ENCODE measurements at places on chromosomes 4 and X.

DNA sequence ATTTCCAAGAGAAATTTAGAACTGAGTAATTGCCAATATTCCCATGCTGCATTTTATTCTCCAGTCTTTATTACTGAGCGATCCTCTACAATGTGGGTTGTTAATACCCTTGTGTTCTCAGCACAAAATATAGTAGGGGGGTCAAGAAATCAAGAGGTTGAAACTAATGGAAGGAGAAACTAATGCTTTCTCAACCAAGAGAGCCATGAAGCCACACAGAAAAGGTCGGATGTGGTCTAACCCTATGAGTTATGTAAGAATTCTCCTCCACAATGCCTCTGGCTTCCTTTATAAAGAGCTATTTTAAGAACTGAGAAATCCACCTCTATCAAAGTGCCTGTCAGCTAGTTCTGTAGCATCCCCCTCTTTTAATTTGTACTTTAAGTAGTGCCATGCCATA is 268.5 kb downstream of the CHIC1 start:
- no peak for DNase-seq

DNA sequence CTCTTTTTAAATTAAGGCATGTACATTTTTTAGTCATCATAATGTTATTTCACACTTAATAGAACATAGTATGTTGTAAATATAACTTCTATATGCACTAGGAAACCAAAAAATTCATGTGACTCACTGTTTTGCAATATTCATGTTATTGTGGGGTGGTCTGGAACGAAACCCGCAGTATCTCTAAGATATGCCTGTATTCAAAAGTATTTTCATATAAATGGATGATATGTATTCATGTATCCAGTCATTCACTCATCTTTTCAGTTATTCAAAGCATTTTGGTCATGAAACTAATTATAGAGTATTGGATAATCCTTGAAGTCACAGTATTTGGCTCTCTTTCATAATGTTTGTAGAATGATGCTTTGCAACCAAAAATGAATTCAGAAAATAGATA is 168.1 kb downstream of the HS6ST2 start:
- DNase-seq = no peak

- DNase-seq = no peak
These were observed 112.1 kb upstream of the ARSJ start for GRCh38 chr4:114091546-114091945.

GRCh38 chr4:183256756-183257385 is 63.2 kb downstream of the CLDN22 start:
- no peak for DNase-seq

DNA sequence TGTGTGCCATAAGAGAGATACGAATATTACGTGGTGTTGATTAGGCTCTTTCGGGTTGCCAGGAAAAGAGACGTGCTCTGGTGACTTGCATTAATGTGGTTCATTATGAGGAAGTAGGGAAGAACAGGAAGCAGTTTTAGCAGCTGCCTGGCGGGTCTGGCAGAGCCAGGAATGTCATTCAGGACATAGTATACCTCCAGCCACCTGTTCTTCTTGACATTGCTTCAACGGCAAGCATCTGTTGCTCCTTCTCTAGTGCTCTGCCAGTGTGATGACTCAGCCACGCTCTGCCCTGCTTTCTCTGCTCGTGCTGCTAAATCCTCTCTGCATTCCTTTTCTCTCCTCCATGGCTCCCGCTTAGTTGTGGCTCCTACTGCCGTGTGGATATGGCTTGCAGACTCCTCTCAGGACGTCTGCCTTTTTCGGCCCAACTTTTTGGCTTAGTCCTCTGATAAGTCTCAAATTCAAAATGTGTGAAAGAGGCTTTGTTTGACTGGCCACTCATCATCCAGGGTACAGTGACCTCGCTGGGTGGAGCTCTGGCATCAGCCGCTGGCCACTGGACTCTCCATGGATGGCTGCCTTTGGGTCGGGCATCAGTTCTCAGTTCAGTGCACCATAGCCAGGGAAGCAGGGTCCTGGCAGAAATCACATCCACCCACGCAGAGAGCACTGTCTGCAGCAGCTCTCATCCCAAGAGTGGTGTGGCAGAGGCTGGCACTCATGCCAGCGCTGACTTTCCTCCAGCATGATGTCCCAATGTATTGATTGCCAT is 89.3 kb upstream of the KLF3 start:
- DNase-seq = no peak

DNA sequence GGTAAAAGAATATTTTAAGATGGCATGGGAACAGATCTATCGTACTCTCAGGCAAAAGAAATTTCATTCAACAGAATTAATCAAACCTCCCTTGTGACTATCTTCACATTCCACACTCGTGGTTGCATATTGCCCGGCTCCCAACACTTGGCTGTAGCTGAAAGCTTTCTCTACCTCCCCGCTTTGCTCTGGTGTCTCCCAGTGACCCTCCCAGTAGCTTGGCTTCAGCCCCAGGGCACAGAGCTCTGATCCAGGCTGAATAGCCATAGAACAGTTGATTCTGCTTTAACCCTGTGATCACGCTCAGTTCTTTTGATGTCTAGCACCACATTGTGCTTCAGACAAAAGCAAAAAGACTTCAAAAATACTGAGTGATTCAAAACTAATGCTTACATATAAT is 24.6 kb downstream of the SLC7A11 start:
- no peak for DNase-seq

DNA sequence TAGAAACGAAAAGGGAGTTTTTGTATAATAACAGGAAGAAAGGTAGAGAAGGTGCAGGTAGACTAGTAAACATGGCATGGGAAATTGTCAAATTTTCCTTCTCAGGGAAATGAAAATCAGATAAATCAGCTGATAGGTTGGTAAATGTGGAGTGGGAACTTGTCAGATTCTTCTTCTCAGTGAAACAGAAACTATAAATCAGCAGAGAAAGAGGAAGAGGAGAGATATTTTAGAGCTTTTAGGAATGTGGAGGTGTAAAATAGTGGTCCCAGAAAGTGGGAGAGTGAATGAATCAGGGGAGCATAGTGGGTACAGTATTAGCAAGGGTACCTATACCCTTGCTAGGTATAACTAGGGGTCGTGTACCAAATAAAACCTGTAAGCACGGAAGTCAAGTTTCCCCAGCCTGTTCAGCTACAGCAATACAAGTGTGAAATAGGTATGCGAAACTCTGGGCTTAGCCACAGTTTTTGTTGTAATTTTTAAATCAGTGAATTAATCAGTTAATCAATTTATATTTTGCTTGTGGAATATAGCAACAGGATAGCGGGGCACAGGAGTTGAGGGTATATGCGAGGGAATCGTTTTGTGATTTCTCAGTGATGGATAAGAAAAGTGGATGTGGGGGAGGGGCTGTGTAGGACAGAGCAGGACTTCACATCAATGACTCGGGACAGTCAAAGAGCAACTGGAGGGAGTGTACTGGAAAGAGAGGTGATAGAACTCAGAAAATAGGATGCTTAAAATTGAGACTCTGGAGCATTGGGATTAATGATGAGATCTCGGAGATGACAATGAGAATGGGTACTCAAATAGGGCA is 561.5 kb downstream of the INPP4B start:
- no peak for DNase-seq

GRCh38 chr4:4730249-4730648 is 129.2 kb upstream of the MSX1 start:
- no peak for DNase-seq

All from AG09309 (cell line).